ENCODE measurements at places on chromosomes 5 and 9.

GRCh38 chr5:113510836-113511451, 2.5 kb upstream of the YTHDC2 start:
- DNase-seq, result no peak

DNA sequence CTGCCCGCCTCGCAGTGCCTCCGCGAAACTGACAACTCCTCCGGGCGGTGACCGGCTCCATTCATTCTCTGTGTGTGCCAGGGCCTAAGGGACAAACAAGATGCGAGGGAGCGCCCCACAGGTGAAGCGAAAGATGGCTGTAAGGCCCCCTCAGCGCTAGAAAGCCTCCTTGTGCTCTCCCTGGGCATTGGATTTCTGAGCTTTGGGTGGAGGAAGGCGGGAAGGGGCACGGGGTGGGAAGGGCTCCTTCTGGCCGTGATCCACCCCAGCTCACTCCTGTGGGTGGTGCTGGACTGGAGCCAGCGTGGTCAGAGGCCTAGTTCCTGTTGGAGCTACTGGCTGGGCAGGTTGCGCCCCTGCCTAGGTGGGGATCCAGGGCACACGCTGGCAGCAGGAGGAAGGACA, 943 bp downstream of the GALNT12 start:
- no peak for DNase-seq

- no peak for DNase-seq
These were observed 4.9 kb upstream of the CPLX2 start for GRCh38 chr5:175866377-175866907.

DNA sequence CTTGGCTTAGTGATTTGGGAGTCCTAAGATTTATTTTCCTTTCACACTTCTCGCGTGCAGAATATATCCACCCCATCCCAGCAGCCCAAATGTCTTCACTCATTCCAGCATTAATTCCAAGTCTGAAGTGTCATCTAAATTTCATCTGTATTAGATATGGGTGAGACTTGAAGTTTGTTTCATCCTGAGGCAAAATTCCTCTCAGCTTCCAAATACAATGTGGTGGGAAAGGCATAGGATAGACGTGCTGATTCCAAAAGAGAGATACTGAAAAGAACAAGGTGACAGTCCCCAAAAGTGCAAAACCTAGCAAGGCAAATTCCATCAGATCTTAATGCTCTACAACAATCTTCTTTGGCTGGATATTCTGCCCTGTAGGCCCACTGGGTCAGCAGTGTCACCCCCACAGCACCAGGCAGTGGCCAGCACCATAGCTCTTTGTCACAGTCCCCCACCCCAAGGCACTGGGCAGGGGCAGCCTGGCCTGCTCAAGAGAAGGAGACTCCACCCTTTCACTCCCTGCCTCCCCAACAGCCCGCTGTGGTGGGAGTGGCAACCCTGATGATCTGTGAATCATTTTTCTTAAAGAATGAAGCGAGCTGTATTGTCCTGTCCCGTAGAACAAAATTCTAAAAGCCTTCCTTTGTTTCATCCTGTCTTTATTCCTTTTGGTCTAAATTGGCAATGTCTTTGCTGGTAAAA, 2.7 kb upstream of the ADAM19 start:
- DNase-seq, result no peak

- DNase-seq, result no peak
These were observed 1774.7 kb upstream of the ACO1 start for GRCh38 chr9:30609713-30610112.

DNA sequence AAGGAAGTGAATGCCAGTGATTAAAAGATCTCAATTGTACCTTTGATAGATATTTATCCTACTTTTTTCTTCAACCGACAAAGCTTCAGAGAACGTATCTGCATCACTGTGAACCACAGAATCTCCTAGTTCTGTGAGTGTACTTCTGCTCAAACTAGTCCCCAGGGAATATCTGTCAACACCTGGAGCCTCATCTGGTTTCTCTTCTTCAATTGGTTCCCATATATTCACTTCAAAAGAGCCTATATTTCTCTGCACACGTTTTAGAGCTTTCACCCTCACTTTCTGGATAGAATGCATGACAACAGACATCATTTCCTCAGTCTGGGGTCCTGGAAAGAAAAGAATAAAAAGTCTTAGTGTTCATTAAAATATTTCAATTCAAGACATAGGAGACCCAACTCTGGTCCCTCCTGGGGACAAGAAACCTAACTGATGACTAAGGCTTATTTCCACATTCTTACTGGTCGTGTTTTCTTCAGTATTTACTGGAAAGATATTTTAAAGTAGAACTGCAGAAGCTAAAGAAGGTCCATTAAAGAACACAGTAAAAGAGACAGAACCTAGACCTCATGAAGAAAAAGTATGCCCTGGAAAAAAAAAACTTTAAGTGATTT, 64.3 kb downstream of the CPLANE1 start:
- no peak for DNase-seq

- DNase-seq, result no peak
These were observed 720 bp downstream of the NOTCH1 start for GRCh38 chr9:136544964-136545691.

GRCh38 chr5:149745-150485, 41.4 kb upstream of the LRRC14B start:
- DNase-seq, result no peak

- no peak for DNase-seq
These were observed 69.3 kb downstream of the MAMDC2 start for GRCh38 chr9:70112981-70113380.

DNA sequence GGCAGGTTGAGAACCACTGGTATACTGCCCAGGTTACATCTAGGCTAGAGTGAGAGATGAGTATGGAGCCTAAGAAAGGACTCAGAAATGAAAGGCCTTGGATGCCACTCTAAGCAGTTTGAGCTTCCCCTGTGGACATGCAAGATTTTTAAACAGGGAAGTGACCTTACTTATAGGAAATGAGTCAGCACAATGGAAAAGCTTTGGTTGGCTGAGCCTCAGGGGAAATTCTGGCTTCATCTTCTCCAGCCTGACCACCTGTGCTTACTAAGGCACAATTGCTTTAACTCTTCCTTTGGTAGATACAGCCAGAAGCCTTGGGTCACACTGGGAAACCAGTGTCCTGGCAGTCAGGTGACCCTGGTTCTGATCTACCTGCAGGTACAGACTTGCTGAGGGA, 380.2 kb upstream of the ZNF462 start:
- no peak for DNase-seq

Data from esophagus squamous epithelium (tissue), 5 donors.